CD4-positive, alpha-beta memory T cell (primary cell): ENCODE measurements at places on chromosomes 12 and 14. TPM values are rescaled to one million over a fixed set of nuclear protein-coding genes. Genes with fewer than 3 reads are reported as not detected.

The RTL1 gene
- not detected for polyA plus RNA-seq

The RAB3IP gene
- 43.8 TPM for polyA plus RNA-seq

GRCh38 chr12:54300225-54300731 is 537 bp downstream of the NFE2 start:
- DNase-seq = no peak

- no peak for DNase-seq
These were observed 19.3 kb downstream of the TBC1D15 start for GRCh38 chr12:71858848-71859247.

- DNase-seq = no peak
These were observed 135.9 kb downstream of the SLC15A4 start for GRCh38 chr12:128687851-128688250.

- no peak for DNase-seq
These were observed 5.4 kb downstream of the SLC15A4 start for GRCh38 chr12:128818065-128819022.

GRCh38 chr14:61631045-61631687 is 64.1 kb upstream of the HIF1A start:
- no peak for DNase-seq

DNA sequence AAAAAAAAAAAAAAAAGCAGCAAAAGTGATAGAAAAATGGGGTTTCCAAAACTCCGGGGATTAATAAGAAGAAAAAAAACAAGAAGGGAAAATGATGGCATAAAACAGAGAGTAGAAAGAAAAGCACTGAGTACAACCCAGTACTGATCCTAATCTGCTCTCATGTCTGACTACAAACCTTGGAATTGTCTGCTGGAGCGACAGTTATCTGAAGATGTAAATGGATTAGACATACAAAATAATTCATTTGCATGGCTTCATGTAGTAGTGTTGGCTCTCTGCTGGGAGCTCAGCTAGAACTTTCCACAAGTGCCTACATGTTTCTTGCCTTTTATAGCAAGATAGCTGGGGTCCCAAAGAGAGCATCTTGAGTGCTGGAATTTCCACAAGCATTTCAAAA is 34.2 kb downstream of the ZCRB1 start:
- DNase-seq = no peak
